Activated CD4-positive, alpha-beta T cell treated with anti-CD3 and anti-CD28 coated beads, Interleukin-2, amount 10 ng/mL, durations not matched to agents 7 days and 5 days (primary cell): ENCODE measurements at places on chromosomes 4 and X.
A peak's percentile ranks its signal among the peaks of the same experiment; 100 is the strongest.

DNA sequence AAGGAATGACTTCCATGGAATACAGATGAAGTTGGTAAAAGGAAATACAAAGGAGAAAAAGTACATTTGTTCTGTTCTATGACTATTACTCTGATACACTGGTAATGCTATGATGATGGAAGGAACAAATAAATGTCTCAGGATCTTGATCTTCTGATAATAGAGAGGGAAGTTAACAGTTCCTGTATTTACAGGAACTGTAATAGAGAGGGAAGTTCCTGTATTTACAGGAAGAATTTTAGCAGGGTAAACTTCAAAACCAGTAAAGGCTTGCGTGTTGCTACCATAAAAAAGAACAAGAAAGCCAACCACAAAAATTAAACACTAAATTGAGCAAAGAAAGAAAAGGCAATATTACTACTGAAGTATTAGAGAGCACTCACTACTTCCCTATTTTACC, 91.7 kb upstream of the HPGD start:
- no peak for DNase-seq

- DNase-seq: no peak
Observed at GRCh38 chr4:109206620-109207019, 95.8 kb downstream of the COL25A1 start.

DNA sequence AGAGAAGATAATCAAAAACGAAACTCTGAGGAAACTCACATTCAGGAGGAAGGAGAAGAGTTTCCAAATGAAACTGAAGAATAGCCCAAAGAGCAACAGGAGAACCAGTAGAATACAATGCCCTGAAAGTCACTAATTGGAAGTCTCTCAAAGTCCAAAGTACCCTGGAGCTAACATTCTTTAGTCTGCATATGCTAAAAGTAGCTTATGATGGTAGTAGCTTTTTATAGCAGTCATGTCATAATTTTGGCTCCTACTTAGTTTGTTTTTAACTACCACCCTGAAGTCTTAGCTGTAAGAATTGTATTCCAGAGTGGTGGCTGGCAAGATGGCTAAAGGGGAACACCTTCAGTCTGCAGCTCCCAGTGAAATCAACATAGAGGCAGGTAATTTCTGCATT, 100.3 kb upstream of the FGF16 start:
- DNase-seq: no peak

DNA sequence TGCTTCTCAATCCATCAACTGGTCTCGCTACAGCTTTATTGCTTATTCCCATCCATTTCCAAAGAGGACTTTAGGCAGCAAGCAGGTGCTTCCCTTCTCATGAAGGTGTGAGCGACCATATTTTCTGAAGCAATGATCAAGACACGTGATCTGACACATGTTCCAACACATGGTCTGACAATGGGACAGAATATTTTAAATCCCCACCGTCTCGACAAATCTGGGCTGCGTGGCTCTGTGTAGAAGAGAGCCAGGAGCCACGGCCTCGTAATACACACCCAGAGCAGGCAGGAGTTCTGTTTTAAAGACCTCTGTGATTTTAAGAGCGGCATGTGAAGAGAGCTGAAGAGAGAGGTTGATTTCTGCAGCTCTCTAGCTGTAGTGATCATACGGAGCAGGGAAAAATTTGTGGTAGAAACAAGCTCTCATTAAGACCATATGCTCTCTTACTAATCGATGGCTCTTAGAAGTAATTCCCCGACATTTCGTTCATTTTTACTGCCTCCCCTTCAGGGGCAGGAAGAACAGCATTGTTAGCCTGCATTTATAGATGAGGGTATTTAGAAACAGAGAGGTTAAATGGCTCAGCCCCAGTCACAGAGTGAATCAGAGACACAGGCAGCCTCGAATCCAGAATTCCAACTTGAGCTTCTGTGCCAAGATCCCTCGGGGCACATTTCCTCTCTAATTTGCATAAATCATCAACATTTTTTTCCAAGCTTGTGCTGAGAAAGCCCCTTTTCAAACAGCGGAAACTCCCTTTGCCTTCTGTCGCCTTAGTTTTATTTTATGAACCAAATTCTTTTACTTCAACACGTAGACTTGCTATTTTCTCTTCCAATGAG, 91.0 kb upstream of the BCOR start:
- DNase-seq: no peak

DNA sequence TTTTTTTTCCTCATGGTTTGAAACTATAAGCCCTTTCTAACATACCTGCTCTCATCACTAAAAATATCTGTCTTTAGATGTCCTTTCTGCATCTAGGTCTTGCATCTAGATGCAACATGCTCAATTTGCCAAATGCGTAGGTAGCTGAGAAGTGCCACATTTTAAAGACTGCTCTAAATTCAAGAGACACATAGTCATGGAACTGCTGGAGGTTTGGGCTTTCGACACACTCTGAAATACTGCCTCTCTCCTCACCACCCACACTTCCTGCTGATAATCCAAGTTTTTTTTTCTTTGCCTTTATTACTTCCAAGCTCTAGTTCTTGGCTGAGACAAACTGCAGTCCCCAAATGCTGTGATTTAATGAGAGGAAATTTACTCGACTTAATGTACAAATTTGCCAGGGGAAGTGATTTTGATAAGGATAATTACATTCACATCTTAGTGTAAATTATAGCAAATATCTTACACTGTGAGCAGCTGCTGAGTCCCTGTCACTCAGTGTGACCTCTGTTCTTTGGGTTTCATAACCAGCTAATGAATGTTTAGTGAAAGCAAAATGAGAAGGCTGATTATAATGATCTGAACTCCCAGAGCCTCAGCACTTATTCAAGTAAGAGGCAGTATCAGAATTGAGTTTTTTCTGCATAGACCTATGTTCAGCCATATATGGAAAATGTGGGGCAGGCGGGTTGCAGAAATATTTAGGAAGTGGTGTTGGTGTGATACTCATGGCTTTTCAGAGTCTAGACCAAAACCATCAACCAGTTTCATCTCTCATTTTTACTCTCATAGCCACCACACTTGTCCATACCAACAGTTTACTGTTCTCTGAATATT, 31.3 kb downstream of the DRD5 start:
- peak; percentile 8 for DNase-seq
